CD4-positive, alpha-beta T cell treated with Interleukin-15 for 1 hour (primary cell): ENCODE measurements at places on chromosomes 4 and X.

GRCh38 chr4:98838531-98838930 lies 90.4 kb downstream of the EIF4E start:
- DNase-seq = no peak

GRCh38 chr4:121034017-121034416 lies 38.3 kb downstream of the NDNF start:
- DNase-seq = no peak

- DNase-seq = no peak
Measured at GRCh38 chrX:13064599-13065143, 20.3 kb upstream of the FAM9C start.

GRCh38 chr4:182748949-182749348 lies 168.2 kb downstream of the DCTD start:
- no peak for DNase-seq
